ENCODE measurements at places on chromosomes 3 and 15.

- DNase-seq = no peak
Measured at GRCh38 chr3:126277629-126278378, 79.4 kb downstream of the KLF15 start.

GRCh38 chr3:188421151-188421821 lies 267.3 kb downstream of the LPP start:
- no peak for DNase-seq

- no peak for DNase-seq
Measured at GRCh38 chr3:50369012-50369670, 9.8 kb upstream of the TMEM115 start.

- DNase-seq = no peak
Measured at GRCh38 chr15:92583096-92584034, 72.2 kb downstream of the FAM174B start.

DNA sequence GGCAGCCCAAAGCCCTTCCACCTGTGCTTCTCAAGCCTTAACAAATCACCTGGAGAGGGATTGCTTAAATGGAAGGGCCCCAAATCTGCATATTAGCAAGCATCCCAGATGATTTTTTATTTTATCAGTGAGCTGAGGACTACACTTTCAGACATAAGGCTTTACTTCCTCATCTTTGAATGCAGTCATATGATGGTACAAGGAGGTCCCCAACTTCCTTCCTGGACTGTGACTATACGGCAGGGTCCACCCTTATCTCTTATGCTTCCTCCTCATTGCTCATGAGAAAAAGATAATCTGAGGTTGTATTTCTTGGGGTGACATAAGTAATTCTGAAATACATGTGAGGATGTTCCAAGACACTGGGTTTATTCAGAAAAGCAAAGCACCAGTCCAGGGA lies 13.7 kb upstream of the HEG1 start:
- DNase-seq = no peak

DNA sequence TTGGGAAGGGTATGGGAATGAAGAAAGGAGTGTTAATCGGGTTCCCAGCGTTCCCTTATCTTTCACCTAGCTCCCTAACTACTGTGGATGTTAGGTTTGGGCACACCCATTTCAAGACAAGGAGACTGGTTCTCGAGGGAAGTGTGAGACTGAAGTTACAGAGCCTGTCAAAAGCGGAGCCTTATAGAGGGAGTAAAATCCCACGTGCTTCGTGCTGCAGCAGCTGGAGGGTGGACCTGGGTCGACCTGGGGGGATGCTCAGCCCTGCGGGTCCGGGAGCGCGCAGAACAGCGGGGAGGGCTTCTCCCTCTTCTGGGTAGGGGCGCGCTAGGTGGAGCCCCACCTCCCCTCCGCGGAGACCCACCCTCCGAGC lies 314 bp upstream of the TMED3 start:
- no peak for DNase-seq

GRCh38 chr3:82081351-82081750 lies 319.9 kb upstream of the GBE1 start:
- DNase-seq = no peak

- DNase-seq = no peak
Measured at GRCh38 chr3:183375787-183376186, 52.6 kb downstream of the MCF2L2 start.

- DNase-seq = no peak
Measured at GRCh38 chr3:113194823-113195401, 16.4 kb upstream of the BOC start.

DNA sequence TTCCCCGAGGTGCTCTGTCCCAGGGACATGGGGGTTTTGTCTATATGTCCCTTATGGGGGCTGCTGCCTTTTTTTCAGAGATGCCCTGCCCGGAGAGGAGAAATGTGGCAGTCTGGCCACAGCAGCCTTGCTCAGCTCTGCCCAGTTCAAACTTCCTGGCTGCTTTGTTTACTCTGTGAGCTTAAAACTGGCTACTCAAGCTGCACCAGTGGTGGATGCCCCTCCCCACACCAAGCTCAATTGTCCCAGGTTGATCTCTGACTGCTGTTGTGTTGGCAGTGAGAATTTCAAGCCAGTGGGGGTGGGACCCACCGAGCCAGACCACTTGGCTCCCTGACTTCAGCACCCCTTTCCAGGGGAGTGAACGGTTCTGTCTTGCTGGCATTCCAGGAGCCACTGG lies 188.9 kb downstream of the STXBP5L start:
- no peak for DNase-seq

Data from Right ventricle myocardium inferior (tissue), 1 donor.